ENCODE measurements at places on chromosomes 1 and 21. TPM values are rescaled to one million over a fixed set of nuclear protein-coding genes. Genes with fewer than 3 reads are reported as not detected.

GRCh38 chr21:32894321-32894720 lies 122.8 kb upstream of the PAXBP1 start:
- DNase-seq = no peak

GRCh38 chr1:229951856-229952534 lies 115.0 kb upstream of the GALNT2 start:
- DNase-seq = no peak

GRCh38 chr1:67306547-67306946 lies 1.1 kb upstream of the IL12RB2 start:
- no peak for DNase-seq

The SPAG17 gene
- not detected for total RNA-seq

The GLMP gene
- total RNA-seq = 38.7 TPM

Data from pulmonary artery endothelial cell (primary cell).